ENCODE measurements at places on chromosomes 3 and 15.

DNA sequence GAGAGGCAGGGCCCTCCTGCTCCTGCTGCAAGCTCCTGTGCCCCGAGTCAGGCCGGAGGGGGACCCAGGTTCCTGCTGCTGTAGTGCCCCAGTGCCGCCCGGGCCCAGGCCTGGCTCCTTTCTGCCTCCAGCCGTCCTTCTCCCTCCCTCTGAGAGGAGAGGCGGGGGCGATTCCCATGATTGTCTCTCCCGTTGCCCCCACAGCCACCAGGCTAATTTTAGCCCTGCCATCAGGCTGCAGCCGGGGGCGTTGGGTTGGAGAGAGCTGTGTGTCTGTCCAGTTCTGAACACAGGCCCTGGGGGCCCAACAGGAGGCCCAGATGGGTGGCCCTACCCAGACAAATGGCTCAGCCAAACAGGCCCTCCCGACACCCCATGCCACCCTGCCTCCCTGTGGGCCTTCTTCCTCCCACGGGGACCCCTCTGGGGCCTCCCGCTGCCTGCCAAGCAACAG, 214.8 kb downstream of the TBC1D2B start:
- DNase-seq = peak; percentile 79

- no peak for DNase-seq
Measured at GRCh38 chr3:164407111-164407510, 671.2 kb downstream of the SI start.

GRCh38 chr3:49222002-49222401, 50.6 kb downstream of the KLHDC8B start:
- DNase-seq = no peak

DNA sequence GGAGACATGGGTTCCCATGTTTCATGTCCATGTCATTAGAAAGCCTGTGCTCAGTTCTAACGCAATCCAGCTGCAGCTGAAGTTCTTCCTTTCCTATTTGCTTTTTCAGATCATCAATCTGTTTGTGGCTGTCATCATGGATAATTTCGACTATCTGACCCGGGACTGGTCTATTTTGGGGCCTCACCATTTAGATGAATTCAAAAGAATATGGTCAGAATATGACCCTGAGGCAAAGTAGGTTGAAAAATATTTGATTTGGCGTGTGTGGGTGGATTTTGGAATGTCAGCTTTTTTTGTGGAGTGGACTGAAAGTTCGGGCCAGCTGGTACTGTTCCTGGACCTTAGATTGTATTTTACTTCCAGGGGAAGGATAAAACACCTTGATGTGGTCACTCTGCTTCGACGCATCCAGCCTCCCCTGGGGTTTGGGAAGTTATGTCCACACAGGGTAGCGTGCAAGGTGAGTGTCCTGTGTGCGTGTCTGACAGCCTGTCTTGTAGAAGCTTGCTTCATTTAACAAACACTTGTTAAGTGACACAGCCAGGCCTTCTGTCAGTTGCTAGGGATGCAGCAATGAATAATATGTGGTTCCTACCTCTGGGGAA, 69.6 kb downstream of the CHDH start:
- DNase-seq = no peak

DNA sequence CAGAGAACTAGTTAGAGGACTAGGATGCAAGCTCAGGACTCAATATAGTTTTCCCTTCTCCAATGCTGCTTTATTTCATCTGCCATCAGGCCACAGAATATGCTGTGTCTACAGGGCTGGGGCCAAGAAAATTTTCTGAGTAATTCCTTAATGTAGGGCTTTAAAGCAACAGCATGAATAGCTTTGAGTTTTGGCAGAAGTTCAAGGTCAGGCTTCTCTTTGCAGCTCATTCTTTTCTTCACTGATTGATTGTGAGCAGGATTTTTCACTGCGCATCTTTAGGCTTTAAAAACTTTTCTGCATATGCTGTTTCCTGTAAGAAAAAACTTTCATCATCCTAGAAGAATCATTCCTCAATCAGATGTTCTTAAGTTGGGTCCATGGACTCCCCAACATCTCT, 4.6 kb downstream of the TMEM108 start:
- DNase-seq = no peak

- DNase-seq = no peak
Measured at GRCh38 chr15:45307230-45307924, 55.3 kb downstream of the SLC28A2 start.

- DNase-seq = no peak
Measured at GRCh38 chr15:59953392-59953883, 50.7 kb upstream of the FOXB1 start.

DNA sequence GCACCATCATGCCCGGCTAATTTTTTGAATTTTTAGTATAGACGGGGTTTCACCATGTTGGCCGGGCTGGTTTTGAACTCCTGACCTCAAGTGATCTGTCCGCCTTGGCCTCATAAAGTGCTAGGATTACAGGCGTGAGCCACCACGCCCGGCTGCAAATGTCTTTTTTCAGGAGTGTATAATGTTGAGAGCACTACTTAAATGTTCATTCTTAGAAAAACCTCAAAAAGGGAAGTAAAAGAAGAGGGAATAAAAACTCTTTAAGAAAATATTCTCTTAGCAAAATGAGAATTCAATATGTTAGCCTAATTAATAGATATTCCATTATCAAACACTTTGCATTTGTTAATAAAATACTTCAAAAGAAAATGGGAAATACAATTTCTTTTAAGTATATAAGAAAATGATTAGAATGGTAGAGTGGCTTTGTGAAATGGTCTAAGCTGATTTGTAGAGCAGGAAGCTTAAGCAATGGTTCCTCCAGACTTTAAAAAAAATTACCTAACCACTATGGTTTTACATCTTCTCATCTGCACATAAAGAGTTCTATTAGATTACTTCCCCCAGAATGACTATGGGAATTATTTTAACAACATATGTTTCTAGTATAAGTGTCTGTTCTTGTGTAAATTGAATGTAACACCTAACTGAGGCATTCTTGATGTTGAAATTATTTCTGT, 226.7 kb upstream of the ALCAM start:
- no peak for DNase-seq

- DNase-seq = no peak
Measured at GRCh38 chr3:186057594-186057993, 51.3 kb downstream of the ETV5 start.

DNA sequence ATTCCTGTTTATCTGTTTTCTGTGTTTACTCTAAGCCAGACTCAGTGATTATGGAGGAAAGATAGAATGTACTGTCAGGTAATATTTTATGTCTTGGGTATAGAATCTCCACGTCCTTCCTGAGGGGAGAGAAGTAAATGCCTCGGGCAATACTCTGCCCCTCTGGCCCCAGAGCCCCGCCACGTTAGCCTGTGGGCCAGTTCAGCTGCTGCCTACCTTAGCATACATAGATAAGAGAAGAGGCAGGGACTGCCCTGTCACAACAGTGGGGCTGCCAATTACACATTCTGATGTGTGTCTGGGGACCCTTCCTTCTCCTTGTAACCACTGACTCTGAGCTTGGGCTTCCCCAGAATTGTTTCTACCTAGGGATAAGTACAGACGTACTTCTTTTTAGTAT, 347.7 kb upstream of the ATP11B start:
- no peak for DNase-seq

DNA sequence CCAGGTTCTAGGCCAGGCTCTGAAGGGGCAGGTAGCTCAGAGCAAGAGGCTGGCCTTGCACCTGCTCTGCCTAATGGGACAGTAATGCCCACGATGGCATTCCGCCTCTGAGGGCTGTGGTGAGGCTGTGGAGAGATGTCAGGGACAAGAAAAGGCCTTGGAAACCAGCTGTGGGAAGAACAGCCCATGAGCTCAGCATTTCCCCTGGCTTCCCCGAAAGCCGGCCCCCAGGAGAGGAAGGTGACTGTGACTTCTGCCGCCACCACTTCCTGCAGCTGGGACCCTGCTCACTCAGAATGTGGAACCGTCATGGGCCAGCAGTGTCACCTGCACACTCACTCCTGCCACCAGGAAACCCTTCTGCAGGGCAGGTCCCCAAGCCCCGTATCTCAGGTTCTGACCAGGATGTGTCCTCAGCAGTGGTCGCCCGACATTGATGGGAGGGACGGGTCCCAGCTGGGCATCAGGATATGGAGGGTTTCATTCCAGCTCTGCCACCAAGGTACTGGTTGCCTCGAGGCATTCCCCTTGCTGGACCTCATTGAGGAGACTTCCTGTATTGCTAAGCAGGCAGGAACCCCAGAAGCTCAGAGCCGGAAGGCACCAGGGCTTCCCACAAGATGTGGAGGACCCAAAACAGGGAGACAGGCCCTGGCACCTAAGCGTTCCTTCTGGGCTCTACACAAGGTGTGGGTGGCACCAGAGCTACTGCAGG, 30.7 kb downstream of the SEMA7A start:
- no peak for DNase-seq

DNA sequence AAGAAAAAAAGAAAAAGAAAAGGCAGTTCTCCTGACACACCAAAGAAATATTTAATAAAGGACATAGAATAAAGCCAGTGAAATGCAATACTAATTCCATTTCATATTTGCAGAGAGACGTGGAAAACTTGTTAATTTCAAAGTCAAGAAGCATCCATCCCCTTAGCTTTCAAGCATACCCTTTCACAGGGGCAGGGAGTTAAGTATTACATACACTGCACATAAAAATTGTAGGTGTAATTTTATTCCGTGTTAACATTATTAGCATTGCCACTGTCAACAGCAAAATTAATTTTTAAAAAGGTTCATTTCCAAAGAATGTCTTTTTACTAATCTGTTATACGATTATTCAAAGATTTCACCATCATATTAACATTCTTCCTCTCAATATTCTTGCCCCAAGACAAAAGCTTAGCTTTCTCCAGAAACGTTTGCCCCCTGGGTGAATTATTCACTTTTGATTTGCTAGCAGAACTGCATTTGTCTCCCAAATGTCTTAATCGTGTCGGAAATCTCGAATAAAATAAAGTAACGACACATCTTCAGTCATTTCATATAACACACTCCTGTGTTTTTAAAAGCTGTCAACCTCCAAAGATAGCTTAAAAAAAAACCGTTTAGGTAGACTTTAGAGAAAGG, 517.9 kb downstream of the MECOM start:
- no peak for DNase-seq

DNA sequence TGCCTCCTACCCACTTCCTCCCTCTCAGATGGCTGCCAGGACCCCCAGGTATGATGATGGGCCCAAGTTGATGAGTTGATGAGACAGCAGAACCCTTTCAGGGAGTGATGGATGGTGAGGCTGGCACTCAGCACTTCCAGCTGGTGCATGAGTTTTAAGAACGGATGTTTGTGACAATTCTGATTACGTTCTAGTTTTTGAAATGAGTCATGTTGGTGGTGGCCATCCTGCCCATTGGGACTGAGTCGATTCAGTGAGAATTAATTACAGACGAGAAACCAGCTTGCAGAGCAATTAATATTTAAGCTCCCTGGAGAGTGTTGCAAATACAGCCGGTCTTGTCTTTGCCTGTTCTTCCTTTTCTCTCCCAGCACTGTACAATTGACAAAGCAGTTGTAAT, 56.9 kb upstream of the NR2C2 start:
- no peak for DNase-seq

DNA sequence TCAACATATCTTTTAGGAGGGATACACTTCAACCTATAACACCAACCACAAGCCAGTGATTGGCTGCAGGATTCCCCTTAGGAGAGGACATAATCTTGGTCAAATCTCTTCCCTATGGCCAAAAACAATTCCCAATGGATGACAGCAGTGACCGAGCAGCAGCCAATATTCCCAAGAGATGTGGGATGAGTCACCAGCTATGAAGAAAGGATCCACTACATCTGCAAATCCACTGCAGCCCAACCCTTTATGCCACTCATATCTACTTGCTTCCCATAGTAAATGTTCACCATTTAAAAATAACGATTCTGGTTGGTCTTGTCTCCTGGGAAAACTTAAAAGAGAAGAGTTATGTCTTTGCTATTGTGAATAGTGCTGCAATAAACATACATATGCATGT, 4.5 kb upstream of the IQCF5 start:
- no peak for DNase-seq

- no peak for DNase-seq
Measured at GRCh38 chr3:148229107-148229506, 468.6 kb upstream of the AGTR1 start.

- DNase-seq = no peak
Measured at GRCh38 chr3:195079636-195080035, 191.3 kb downstream of the XXYLT1 start.

- DNase-seq = no peak
Measured at GRCh38 chr3:128369881-128370642, 96.6 kb downstream of the DNAJB8 start.

DNA sequence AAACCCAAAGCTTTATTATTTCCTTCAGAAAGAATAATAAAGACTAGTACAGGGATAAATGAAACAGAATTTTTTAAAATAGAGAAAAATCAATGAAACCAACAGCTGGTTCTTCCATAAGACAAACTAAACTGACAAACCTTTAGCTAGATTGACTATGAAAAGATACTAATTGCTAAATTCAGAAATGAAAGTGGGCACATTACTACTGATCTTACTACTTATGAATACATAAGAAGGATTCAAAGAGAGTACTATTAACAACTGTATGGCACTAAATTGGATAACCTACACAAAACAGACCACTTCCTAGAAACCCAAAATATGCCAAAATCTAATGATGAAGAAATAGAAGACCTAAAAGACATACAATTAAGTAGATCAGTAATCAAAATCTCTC, 278.2 kb downstream of the ISL2 start:
- no peak for DNase-seq

- no peak for DNase-seq
Measured at GRCh38 chr3:128575777-128576176, 74.8 kb downstream of the RPN1 start.

DNA sequence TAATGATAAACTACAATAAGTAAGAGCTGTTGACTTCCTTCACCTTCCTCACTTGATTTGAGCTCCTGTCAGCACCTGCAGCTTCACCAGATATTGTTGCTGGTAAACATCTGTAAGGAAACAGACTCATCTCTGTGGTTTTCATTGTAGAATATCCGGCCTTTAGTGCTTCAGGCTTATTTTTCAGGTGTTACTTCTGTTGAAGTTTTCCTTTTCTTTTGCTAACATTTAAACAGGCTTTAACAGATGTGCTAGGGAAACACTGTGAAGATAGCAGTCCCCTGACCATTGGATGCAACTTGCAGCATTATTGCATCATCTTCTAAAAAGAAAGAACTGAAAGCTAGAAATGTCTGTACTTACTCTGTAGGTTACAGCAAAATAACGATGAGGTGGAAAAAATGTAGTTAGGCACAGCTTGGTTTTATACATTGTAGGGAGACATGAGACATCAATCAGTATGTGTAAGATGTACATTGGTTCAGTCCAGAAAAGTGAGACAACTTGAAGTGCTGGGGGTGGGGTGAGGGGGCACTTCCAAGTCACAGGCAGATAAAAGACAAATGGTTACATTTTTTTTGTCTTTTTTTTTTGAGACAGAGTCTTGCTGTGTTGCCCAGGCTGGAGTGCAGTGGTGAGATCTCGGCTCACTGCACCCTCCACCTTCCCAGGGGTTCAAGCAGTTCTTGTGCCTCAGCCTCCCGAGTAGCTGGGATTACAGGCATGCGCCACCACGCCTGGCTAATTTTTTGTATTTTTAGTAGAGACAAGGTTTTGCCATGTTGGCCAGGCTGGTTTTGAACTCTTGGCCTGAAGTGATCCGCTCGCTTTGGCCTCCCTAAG, 10.2 kb downstream of the EDEM1 start:
- no peak for DNase-seq

Measured in mesenteric fat pad (tissue), 1 donor.